Chondrocyte (in vitro differentiated cells): ENCODE measurements at places on chromosomes 2 and 18. TPM values are rescaled to one million over a fixed set of nuclear protein-coding genes. Genes with fewer than 3 reads are reported as not detected.

DNA sequence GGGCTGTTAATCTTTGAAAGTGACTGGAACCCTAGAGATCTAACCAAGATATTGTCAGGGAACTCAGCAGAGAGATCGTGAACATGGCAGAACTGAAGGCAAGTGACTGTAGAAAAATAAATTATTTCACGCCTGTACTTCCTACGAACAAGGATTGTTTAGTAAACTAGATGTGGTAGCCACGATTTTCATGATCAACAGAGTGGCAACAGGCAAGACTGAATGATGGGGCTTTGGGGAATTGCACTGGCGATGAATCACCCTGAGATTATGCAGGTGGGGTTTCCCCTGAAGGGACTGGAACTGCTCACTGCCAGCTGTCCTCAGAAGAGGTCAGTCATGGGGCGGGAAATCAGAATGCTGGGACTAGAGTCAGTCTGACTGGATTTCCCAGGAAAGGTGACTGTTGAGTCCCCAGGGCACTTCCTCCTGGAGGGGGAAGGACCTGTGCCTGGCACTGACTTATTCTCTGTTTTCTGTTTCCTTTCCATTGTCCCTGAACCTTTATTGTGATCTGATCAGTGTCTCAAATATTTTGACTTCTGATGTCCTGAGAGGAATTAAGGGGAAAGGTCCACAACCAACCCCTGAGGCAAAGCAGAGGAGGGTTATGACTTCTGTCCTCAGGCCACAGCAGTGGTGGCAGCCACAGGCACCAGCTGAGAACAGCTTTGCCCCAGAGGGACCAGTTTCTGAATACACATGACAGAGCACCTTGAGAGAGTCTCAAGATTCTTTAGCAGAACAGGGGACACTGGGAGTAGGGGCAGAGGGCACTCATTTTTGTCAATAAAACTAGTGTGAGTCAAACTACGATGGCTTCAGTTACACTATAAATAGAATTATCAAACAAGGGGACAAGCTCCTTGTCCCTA, 70.0 kb downstream of the NAB1 start:
- DNase-seq, result no peak

GRCh38 chr2:177029501-177029900, 183.1 kb upstream of the HNRNPA3 start:
- no peak for DNase-seq

- no peak for DNase-seq
Measured at GRCh38 chr18:7459851-7460770, 107.0 kb upstream of the PTPRM start.

GRCh38 chr2:62016957-62017356, 111.5 kb downstream of the COMMD1 start:
- DNase-seq, result no peak

GRCh38 chr18:54032412-54032811, 192.1 kb downstream of the MBD2 start:
- DNase-seq, result no peak

DNA sequence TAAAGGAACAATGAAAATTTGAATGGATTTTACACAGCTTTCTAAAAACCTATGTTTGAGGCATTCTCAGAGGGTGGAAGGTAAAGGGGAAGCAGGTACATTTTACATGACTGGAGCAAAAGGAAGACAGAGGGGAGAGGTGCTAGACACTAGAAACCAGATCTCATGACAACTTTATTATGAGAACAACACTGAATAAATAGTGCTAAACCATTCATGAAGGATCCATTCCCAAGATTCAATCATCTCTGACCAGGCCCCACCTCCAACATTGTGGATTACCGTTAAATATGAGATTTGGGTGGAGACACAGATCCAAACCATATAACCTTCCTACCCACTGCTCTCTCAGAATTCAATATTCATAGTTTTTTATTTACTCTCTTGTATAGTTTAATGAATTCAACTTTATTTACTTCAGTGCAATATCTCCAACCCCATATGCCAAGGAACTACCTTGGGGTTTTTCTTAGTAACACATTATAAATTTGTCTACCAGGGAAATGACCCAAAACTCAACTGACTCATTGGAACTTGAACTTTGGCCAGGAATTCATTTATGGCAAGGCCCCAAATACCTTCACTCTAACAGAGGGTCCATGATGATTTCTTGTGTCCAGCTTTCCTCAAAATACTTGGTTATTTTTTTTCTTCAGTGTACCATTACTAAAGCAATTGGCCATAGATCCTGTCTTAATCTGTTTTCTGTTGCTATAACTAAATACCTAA, 317.8 kb downstream of the GULP1 start:
- DNase-seq, result no peak

- DNase-seq, result no peak
Measured at GRCh38 chr2:174760845-174761473, 3.3 kb downstream of the CHRNA1 start.

DNA sequence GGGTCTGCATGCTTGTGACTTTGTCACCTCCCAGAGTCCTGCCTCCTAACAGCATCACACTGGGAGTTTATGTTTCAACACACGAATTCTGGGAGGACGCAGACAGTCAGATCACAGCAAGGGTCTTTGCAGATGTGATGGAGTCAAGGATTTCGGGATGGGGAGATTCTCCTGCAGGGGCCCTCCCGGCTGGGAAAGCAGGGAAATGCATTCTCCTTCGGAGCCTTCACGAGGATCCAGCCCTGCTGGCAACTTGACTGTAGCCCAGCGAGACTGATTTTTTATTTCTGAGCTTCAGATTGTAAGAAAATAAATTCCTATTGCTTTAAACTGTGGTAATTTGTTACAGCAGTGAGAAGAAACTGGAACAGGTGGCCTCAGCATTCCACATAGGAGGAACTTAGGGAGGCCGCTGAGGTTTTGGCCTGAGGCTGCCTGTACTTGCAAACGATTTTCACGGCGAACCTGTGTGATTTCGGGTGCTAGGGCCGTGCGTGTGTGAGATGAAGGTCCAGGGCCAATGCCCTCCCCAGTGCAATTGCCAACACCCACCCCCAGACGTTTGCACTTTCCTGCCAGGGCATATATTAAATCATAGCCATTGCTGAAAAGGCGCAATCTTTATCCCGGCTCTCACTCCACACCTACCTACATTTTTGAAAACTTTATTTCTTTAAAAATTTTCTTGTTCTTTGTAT, 79.8 kb downstream of the ASB1 start:
- no peak for DNase-seq

DNA sequence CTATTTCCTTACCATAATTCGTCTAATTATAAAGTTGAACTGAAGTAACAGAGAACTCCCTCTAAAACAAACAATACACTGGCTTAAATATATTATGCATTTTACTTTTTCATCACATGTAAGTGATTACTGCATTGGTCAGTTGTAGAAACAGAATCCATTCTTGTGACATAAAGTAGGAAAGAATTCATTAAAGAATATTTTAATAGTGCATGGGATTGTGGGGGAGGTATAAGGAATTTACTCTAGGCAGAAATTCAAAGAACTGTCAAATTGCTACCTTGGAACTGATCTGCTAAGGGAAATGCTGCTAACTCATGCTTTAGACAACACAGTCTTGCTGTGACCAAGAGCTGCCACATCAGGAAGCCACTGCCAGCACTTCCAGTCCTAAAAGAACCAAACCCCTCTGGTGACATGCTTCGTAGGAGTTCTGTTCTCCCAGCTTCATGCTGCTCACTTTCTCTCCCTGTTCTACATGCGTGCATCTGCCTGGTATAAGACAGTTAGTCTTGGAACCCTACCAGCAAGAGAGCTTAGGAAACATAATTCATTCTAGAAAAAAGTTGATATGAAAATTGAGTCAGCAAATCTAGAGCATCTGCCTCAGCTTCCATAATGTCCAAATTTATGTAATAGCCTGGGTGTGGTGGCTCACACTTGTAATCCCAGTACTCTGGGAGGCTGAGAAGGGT, 1137.6 kb upstream of the NXPH2 start:
- no peak for DNase-seq

GRCh38 chr18:37566479-37567060, 972 bp upstream of the CELF4 start:
- DNase-seq, result no peak

DNA sequence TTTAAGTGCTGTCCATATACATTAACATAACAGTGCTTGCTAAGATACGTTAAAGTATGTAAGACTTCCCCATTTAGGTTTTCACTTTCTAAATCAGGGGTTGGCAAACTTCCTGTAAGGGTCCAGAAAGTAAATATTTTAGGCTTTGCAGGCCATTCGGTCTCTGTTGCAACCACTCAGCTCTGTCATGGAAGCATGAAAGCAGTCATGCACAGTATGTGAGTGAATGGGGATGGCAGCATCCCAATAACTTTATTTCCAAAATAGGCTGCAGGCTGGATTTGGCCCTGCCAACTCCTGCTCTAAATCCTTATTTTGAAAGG, 128.7 kb downstream of the PLA2R1 start:
- DNase-seq, result no peak

DNA sequence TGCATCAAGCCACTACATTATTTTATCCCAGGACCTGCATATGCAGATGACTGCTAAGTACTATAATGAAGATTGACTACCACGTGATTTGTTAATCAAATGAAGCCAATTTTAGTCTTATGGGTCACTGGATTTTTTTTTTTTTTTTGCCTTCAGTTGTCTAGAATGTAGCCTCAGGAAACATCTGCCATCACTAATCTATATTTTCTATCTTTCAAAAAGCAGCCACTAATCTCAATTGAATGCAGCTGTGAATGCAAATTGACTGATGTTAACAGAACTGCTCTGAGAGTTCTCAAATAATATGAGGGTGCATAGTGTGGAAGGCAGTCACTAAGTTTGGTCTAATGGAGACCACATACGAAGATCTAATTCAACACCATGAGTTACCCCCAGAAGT, 106.3 kb downstream of the ABCA12 start:
- no peak for DNase-seq

DNA sequence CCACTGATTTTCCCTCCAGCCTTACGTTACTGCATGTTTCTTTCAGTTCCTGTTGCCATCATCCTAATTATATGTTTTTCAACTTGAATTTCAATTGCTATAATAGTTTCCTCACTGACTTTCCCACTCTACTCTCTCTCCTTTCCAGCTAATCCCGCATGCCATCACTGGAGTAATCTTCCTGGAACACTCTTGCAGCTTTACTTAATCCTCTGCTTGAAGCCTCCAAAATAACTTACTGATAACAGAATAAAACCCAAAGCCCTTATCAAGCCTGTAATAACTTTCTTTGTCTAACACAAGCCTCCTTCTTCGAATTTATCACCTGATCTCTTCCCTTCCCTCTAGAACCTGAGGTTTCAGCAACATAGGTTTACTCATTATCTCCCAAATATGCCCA, 237.3 kb downstream of the LTBP1 start:
- DNase-seq, result no peak

- no peak for DNase-seq
Measured at GRCh38 chr2:151482171-151482725, 72.5 kb downstream of the RIF1 start.

DNA sequence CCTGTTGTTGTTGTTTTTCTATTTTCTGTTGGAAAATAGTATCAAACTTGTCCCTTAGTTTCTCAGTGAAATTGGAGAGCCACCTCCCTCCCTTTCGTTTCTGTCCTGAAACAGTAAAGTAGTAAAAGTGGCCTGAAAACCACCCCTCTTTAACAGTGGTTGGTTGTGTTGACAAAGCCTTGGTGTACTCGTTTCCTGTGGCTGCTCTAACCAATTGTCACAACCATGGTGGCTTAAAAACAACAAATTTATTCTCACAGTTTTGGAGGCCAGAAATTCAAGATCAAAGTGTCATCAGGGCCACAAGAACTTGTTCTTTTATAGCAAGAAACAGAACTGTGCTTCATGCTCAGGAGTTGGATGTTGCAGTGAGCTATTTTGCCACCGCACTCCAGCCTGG, 4.0 kb upstream of the DYSF start:
- no peak for DNase-seq

- DNase-seq, result no peak
Measured at GRCh38 chr2:105391058-105391627, 7.7 kb downstream of the FHL2 start.

DNA sequence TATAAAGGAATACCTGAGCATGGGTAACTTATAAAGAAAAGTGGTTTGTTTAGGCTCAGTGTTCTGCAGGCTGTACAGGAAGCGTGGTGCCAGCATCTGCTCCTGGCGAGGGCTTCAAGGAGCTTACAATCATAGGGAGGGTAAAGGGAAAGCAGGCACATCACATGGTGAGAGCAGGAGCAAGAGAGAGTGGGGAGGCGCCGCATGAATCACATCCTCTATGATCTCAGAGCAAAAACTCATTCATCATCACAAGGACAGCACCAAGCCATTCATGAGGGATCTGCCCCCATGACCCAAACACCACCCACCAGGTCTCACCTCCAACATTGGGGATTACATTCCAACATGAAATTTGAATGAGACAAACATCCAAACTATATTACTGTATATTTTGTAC, 32.5 kb downstream of the R3HDM1 start:
- DNase-seq, result no peak

DNA sequence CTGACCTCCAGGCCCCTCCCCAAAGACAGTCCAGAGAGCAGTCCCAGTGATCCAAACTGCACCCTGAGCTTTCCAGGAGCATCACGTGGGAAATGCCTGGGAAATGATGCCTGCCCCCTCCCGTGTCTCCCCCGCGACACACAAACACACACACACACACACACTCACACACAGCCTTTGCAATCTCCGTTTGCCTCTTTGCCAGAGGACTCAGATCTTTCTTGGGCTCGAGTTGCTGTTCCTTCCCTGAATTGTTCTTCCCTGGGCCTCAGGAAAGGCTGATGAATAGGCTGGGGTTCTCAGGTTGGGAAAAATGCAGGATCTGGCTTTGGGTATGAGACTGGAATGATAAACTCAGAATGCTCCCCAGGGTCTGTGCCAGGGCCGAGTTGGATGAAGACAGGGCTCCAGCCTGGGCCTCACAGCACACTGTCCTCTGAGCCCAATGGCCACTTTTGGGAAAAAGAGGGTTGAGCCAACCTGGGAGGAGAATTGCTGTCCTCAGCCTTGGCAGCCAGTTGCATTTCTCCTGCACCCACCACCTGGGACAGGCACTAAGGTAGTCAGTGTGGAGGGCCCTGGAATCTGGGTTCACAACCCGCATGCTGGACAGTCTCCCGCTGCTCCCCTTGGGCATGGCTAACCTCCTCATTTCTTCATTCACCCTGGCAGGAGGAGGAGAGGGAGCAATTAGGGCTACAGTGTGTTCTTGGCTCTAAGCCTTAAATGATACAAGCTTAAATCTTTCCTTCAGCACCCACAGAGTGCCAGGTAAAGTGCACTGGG, 43.9 kb upstream of the ATP6V1B1 start:
- no peak for DNase-seq

DNA sequence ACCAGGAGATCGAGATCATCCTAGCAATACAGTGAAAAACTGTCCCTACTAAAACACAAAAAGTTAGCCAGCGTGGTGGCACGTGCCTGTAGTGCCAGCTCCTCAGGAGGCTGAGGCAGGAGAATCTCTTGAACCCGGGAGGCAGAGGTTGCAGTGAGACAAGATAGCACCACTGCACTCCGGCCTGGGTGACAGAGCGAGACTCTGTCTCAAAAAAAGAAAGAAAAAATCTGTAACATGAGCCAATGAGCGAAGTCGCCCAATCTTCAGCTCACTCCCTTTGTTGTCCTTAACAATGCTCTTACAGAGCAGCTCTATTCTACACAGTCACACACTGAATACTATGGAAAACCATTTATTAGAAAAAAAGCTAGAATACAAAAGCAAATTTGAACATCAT, 22.0 kb downstream of the FAM98A start:
- no peak for DNase-seq

GRCh38 chr2:9310798-9311197, 104.2 kb downstream of the ASAP2 start:
- DNase-seq, result no peak

STEAP3 gene
- 44.6 to 151 TPM (median 46.6 TPM) in 3 replicates for total RNA-seq

ANKAR gene
- total RNA-seq, result 4.0 to 6.4 TPM (median 4.4 TPM) in 3 replicates

DNAJC5G gene
- total RNA-seq, result not detected in 3 replicates

RRM2 gene
- total RNA-seq, result 25.7 to 48.3 TPM (median 26.0 TPM) in 3 replicates

COLEC11 gene
- not detected in 3 replicates for total RNA-seq

C2orf66 gene
- total RNA-seq, result 0.89 TPM in 1 of 3 replicates, not detected in the others
